ENCODE measurements at places on chromosomes 7 and 10.

DNA sequence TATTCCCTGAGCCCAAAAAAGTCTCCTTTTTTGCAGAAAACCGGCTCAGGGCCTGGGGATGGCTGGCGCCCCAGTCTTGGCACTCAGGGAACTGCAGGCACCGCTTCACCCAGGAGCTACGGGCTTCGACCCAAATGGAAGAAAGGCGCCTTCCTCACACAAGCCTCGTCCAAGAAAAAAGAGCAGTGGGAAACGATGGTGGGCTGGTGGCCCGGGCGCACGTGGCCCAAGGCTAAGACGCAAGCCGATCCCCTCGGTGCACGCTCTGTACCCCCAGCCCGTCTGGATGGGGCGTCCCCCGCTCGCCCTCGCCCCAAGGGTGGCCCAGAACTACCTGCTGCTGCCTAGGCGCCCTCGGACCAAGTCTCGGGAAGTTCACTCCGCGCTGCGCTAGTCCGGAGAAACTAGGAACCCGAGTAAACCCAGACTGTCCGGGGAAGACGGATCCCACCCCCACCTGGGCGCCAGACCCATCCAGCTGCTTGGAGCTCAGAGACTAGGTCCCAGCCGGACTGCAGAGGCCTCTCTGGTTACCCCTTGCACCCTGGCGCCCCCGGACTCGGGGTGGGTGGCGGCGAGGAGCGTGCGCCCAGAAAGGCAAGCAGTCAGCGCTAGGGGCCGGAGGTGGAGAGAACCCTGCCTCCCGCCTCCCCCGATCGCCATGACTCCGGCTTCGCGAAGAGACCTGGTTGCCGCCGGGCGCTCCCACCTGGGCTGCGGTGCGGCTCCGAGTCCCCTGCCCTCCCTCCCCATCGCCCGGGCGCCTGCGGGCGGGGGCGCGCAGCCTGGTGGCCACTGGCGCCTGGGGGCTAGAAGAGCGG, 76.4 kb downstream of the CALN1 start:
- DNase-seq, result no peak

DNA sequence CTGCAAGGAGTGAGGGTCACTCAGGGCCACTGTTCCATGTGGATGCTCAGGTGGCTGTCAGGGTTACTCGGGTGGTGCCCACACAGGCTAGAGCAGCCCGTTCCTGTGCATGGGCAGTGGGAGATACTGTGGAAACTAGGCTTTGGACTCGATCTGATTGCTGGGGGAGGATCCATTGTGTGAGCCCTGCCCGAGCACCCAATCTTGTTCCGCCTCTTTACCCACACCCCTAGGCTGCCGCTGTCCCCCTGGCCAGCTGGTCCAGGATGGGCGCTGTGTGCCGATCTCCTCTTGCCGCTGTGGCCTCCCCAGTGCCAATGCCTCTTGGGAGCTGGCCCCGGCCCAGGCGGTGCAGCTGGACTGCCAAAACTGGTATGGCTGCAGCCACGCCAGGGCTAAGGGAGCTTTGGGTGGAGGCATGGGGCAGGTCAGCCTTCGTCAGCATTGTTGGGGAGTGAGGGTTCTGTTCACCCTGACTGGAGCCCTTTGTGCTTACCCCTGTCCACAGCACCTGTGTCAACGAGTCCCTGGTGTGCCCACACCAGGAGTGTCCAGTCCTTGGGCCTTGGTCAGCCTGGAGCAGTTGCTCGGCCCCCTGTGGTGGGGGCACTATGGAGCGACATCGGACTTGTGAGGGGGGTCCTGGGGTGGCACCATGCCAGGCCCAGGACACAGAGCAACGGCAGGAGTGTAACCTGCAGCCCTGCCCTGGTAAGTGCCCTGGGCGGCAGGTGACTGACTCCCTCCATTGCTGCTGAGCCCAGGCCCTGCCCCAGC, 12.4 kb upstream of the ZNF862 start:
- no peak for DNase-seq

- DNase-seq, result no peak
Measured at GRCh38 chr10:42630537-42631134, 7.7 kb downstream of the ZNF33B start.

DNA sequence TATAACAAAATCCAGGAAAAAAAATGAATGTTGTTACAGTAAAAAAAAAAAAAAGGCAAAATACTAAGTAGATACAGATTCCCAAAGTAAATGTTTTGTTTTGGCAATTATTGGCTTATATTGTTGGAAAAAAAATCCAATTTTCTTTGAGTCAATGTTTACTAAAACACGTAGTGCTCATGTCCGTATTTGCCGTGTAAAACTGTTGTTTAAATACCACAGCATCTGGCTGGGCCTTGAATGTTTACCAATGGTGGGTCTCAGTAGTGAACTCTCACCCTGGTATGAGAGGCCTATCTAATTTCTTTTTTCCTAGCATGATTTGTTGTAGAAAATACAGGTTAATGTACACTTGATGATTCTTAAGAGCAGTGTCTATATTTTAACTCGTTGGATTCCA, 41.4 kb upstream of the SLC26A5 start:
- DNase-seq, result no peak

DNA sequence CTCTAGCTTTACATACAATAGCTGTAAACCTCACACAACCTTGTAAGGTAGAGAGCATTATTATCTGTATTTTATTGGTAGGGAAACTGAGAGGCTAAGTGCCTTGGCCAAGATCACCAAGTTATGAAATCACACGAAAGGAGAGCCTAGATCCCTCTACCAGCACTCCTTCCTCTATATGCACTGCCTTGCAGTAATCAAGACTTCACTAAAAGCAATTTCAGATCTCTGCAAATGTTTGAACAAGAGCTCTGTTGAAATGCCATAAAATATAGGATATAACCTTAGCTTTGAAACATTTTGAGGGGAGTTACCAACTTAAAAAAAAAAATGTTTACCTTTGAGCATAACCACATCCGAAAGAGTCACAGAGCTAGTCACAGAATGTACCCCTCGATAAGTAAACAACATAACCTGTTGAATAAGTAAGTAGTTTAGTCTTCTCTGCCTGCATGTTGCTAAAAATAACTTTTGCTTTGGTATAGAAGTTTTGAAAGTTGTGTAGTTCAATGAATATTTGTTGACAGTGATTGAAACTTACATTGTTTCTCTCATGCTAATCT, 709.4 kb downstream of the AUTS2 start:
- DNase-seq, result peak; percentile 66

- no peak for DNase-seq
Measured at GRCh38 chr7:37206192-37206591, 242.5 kb downstream of the ELMO1 start.

DNA sequence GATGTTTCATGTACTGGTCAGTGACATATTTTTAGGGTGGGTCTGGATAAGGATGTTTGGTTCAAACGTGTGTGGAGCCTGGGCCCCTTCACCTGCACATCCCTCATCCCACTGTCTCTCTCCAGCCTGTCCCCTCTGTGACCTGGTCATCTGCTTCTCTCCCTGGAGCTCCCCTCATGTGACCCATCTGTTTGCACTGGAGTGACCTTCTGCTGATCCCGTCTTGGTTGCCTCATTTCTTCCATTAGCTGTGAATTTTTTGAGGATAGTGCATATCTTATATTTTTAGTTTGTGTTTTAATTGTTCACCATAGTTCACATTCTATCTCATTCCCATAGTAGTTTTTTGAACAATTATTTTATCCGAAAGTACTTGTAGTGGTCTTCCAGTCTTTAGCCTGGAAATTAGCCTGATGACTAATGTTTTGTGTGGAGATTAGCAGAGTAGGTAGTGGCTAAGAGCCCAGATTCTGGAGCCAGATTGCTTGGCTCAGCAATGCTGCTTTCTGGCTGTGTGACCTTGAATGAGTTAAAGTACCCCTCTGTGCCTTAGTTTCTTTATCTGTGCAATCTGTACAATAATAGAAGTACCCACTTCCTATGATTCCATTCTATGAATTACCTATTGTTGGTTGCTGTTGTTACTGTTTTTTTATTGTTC, 224.5 kb downstream of the LRMDA start:
- no peak for DNase-seq

- DNase-seq, result no peak
Measured at GRCh38 chr7:85829817-85830432, 643.1 kb upstream of the SEMA3D start.

DNA sequence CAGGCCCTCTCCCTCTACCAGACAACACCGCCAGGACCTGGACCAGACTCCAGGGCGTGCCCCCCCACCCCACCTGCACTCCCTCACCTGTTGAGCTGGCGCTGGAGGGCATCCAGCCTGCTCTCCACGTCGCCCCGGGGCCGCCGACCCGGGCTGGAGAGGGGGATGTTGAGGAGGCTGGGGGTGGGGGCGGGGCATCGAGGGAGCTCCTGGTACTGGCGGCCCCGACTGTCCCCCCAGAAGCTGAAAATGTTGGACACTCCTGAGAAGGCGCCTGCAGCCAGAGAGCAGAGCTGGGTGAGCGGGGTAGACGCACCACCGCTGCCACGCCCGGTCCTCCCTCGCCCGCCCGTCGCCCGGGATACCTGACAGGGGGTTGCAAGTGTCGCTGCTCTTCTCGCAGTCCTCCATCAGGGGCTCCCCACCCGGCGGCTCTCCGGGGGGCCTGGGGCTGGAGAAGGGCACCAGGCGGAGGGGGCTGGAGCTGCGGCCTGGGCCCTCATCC, 30.8 kb downstream of the KCNH2 start:
- DNase-seq, result no peak

- no peak for DNase-seq
Measured at GRCh38 chr7:41817386-41817785, 114.5 kb upstream of the INHBA start.

Data from T-helper 2 cell (primary cell).